ENCODE measurements at places on chromosomes 2 and 18. TPM values are rescaled to one million over a fixed set of nuclear protein-coding genes. Genes with fewer than 3 reads are reported as not detected.

CDK5R2 gene
- total RNA-seq: not detected

NT5C1B gene
- not detected for total RNA-seq

GRCh38 chr18:36139245-36139644, 9.5 kb downstream of the ELP2 start:
- no peak for DNase-seq

DNA sequence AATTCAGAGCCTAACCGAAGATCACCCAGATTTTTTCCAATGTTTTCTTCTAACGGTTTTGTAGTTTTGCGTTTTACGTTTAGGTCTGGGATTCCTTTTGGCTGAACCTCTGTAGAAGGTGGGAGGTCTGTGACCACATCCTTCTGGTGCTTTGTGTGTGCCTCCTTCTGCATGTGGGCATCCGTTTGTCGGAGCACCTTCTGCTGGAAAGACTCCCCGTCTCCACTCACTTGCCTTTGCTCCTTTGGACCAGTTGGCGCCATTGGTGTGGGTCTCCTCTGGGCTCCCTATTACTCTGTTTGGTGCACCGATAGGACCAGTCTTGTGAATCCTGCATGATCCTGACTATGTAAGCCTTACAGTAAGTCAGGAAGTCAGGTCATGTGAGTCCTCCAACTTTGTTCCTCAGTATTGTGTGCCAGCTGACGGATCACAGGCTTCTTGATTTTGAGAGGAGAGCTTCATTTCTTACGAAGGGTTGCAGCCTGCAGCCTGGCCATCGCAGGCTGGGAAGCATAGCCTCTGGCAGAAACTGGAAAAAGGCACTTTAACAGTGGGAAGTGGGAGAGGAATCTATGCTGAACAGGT, 13.6 kb downstream of the AQP12A start:
- DNase-seq: no peak
